ENCODE measurements at places on chromosomes 5 and 9.

DNA sequence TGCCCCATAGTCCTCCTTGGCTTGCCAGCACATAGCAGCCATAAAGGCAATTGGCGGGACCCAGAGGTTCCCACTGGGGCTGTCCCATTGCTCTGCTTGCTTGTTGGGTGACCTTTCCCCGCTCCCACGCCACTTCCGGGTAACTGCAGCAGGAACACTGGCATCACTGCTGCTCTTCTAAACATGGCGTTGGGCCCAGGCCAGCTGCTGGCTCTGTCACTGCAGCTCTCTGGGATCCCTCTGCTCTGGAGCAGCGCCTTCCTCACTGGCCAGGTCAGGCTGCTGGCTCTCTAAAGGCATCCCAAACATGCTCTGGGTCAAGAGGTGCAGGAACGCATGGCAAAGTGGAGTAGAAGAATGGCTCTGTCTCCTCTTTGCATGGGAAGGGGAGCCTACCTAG, 92.9 kb downstream of the DRD1 start:
- DNase-seq: no peak

- no peak for DNase-seq
Observed at GRCh38 chr5:155154973-155155372, 141.4 kb downstream of the KIF4B start.

DNA sequence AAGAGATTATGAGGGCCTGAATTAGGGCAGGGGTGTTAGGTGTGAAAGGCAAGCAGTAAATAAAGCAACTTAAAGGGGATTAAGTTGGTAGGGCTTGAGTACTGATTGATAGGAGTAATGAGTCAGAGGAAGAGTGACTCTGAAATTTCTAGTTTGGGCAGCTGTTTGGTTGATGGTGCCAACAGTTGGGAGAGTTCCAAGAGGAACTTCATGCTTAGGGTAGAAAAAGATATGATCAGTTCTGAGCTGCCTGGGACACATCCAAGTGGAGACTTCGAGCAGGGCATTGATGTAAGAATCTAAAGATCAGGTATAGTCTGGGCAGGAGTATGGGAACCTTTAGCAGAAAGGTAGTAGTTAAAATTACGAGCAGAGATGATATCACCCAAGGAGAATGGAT, 10.2 kb downstream of the MAMDC2 start:
- DNase-seq: no peak

DNA sequence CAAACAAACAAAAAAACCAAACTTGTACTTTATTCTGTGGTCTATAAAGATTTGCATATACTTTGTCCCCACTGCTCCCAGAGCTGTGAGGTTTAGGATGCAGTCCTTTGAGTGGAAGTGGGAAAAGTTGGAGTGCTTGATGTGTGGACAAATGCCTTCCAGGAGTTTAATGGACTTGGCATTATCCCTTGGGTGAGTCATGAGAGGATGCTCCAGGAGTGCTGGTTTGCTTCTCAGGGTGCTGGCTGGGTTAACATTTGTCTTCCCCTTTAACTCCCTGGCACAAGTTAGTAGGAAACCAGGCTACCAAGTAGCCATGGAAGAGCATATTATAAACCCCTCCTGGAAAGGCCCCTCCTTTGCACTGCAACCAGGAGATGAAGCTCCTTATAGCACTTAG, 417.4 kb upstream of the RIOK2 start:
- no peak for DNase-seq

GRCh38 chr9:111232997-111233790, 96.8 kb downstream of the OR2K2 start:
- no peak for DNase-seq

DNA sequence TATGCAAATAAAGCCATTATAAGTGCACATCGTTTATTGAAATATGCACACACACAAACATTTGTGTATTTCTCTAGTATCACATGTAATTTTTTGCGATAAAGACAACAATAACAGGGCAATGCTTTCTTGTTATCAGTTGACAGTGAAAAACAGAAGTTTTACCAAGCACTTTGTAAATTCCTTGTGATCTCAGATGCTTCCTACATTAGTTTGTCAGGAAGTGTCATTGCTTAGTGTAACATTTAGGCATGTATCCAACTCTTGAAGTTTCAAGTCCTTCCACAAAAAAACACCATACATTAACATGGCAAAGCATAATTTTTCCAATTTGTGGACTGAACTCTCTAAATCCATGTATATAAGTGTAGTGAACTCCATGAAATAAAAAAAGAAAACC, 46.4 kb downstream of the MOCS2 start:
- DNase-seq: no peak

DNA sequence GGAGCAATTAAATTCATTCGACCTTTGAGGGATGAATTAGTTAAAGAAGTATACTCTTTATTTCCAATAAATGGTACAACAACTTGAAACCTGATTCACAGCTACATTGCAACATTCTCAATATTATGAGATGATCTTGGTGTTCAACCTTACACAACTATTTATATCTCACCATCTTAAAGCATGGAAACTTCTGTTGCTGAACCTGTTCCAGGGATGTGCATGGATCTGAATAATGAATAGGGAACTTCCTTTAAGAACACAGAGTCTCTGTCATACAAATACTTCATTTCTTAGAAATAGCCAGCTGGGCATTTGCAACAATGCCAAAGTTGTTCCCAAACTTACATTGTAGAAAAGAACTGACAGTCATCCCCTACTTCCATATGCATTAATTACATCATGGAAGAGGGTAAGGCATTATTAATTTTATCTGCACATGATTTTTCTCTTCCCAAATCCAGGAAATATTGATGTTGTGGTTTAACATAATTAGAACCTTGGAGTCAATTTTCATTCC, 39.8 kb upstream of the CCDC112 start:
- DNase-seq: no peak

DNA sequence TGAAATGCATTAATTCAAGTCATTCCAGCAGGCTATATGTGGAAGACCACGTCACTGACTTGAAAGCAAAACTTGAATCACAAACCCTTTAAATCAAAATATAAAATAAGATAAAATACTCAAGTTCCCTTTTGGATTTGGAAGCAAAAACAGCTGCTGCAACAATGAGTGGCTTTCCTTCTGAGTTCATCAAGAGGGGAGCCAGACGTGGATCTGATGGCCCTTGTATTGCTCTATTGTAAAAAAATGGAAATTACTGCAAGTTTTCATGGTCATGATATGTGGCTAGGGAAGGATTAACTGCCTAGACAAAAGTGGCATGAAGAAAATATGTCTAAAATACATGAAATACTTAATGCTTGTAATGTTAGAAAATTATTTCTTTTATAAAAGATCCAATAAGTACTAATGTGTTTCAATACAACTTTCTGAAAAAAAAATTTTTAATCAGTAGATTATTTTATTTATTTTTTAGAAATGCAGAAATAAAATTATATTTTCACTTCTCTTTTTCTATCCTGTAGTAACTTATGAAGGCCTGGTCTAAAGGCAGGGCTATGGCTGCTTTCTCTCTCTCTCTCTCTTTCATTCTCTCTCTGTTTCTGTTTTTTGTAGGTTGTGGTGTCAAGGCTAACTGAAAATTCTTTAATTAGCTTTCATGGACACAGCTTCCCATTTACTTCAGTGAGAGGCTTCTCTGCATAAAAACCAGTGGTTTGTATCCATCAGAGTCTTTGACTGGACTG, 24.0 kb downstream of the LIX1 start:
- DNase-seq: no peak
